Activated T-helper 9 cell treated with anti-CD3 and anti-CD28 coated beads, Interleukin-2, amount 50 U/mL, for 16 hours (primary cell): ENCODE measurements at places on chromosomes 13 and 19.

DNA sequence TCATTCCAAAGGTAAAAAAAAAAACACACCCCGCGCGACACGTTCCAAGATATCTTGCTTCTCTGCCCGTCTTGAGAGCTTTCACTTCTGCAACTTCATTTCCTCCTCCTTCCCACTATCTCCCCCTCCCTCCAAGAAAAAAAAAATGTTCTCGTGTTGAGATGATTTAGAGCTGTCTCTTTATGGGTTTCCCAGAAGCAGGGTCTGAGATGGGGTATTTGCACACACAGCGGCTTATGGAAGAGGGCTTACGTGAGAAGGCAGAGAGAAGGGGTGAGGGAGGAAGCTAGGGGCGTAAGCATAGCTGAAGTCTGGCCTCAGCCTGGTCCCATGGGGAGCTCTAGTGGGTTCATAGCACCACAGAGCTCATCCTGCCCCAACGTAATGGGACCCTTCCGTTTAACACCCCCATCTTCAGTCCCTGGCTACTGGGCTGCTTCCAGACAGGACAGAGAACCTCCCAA lies 31.3 kb upstream of the USE1 start:
- DNase-seq: no peak

DNA sequence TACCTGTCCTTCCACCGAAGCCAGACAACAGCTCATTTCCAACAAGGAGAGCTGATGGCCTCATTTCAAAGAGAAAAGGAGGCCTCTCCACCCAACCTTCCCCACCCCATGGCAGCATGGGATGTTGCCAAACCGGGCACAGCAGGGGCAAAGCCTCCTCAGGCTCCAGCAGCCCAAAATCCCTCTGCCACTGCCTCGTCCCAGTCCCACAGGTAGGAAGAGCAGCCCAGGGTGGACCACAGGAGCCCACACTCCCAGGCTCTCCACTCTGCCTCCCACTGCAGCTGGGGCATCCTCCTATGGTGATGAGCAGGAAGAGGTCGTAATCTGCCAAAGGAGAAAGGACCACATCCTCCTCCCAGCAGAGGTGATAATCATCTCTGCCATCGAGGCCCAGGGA lies 50.9 kb downstream of the PEPD start:
- DNase-seq: no peak

DNA sequence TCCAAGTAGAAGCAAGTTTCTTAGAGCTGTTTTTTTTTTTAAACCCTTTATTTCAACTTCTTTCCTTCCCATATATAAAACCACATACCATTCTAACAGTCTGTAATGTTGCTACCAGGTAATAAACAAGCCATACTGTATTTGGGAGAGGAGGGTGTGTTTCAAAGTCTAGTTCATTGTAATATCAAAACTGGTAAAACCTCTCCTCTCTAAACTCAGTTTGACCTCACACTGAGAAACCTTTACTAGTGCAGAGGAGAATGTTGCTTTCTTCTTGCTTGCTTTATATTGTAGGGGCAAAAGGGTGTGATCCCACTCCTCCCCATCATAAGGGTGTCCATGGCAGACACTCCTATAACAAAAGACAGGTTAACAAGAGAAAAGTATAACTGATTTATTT lies 155.1 kb downstream of the GGACT start:
- no peak for DNase-seq

DNA sequence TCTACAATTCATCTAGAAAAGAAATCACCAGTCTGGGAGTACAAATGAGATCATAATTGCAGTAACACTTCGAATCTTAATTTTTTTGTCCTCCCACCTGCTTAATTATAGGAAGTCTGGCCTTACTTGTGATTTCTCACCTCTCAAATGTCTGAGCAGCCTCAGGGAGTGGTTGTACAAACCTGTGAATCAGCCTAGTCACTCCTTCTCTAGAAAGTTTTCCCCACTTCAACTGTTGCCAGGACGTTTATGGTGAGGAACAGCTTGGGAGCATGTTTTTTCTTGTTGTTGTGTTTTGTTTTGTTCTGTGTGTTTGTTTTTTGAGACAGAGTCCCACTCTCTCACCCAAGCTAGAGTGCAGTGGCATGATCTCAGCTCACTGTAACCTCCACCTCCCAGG lies 50.3 kb upstream of the CLDN10 start:
- DNase-seq: no peak

GRCh38 chr19:54341295-54341694 lies 2.3 kb upstream of the LILRA4 start:
- no peak for DNase-seq

- DNase-seq: no peak
These were observed 36.3 kb upstream of the RCBTB2 start for GRCh38 chr13:48569104-48569666.
